ENCODE measurements at places on chromosomes 1 and 21.

DNA sequence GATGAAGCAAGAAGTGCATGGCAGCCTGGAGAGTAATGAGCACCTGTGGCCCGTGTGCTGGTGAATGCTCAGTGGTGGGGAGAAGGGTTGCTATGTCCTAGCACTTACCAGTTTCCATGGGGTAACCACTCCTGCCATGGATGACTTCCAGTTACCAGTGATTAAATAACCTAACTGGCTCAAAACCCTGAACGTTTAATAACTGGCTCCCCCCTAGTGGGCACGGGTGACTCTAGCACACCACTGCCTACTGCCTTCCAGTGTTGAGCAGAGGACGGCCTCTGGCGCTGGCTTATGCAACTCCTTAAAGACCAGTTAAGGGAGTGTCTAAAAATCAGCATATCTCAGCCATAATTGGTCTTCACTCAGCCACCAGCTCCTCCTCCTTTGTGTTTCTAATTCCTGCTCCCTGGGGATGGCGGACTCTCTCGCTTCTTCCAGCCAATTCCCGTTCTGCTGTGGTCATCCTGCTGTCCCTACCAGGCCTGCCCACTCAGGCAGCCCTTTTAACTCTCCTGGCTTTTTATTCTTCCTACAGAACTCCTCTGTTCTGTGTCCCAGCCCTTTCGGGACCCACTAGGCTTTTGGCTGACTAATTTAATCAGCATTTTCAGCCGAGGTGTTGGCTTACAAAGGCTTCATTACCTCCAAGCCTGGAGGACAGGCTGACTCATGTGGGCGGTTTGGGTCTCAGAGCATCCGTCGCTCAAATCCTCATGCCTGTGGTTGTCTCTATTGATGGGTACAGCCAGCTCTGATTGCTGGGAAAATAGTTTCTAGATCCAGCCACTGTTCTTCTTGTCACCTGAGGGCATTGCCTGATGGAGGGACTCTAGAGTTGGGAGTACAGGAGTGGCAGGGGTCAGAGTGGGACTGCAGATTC lies 332.4 kb downstream of the CAMTA1 start:
- DNase-seq, result no peak

GRCh38 chr1:46749921-46750404 lies 31.0 kb upstream of the EFCAB14 start:
- no peak for DNase-seq

DNA sequence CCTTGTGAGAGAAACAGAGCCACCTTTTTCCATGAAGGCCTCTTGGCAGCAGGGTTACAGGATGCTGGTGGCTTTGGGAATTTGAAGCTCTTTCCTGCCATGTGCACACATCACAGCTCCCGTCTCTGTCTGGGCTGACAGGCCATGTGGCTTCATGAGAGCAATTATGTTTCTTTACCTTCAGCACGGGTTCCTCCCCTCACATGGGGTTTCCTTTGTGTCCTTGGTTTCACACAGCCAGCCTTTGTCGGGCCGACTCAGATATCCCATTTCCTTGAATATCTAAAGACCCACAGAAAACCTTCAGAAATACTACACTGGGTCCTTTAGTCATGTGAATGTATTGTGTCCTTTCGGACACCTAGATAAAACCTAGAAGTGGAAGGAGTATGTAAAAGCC lies 7.1 kb downstream of the CLIC6 start:
- no peak for DNase-seq

- DNase-seq, result no peak
These were observed 8.2 kb upstream of the FNDC7 start for GRCh38 chr1:108704496-108704895.

DNA sequence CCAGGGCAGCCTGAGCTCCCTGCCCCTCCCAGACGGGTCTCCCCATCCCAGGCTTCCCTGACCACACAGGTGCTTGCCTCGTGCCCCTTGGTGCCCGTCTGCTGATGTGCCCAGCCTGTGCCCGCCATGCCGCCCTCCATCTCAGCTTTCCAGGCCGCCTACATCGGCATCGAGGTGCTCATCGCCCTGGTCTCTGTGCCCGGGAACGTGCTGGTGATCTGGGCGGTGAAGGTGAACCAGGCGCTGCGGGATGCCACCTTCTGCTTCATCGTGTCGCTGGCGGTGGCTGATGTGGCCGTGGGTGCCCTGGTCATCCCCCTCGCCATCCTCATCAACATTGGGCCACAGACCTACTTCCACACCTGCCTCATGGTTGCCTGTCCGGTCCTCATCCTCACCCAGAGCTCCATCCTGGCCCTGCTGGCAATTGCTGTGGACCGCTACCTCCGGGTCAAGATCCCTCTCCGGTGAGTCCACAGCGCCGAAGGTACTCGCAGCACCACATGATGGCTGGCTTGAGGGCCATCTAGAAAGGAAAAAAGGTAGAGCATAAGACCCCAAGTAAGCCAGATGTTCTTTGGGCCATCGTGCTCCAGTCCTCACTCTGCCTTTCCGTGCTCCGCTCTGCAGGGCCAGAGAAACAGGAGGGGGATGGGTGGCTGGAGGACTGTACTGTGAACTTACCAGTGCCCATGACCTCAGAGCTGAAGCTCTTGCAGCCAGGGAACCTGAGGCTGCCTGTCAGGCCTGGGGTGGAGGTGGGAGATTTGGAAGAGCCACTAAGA lies 1.4 kb downstream of the ADORA1 start:
- no peak for DNase-seq

DNA sequence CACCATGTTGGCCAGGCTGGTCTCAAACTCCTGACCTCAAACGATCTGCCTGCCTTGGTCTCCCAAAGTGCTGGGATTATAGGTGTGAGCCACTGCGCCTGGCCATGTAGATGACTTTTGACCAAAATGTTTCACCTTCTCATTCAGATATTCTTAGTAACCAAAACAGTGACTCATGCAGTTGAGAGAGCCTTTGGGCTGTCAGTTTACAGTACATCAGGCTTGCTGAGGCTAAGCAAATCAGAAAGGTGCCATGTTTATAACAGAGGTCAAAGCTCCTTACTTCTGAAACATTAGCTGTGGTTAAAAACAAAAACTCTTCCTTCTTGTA lies 21.0 kb downstream of the CNIH4 start:
- DNase-seq, result no peak

DNA sequence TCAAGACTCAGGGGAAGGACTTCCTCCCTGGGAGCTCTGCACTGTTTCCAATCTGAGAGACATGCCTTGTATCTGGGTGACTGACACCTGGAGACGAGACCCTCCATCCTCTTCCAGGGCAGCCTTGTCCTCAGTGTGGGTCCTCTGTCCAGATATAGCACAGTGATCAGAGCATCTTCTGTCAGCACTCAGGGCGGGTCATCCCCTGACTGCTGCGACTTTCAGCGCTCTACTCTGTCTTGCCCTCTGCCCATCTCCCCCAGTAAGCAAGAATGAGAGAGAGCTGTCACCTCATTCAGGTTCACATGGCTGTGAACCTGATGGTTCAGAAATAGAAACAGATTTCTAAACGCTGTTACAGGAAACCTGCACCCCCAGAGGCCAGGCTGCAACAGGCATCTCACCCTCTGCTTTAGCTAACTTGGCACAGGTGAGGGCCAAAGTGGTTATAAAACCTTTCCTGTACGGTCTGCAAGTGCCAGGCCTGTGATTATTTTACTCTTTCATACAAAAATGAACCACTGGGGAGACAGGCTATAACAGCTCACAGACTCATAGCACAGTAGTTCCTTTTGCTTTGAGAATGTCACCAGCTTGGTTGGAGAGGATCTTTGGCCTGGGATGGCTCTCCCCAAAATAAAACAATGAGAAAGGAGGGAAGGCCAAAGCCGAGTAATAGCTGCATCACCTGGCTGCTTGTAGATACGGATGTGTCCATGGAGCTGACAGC lies 11.4 kb upstream of the TENT5C start:
- no peak for DNase-seq

DNA sequence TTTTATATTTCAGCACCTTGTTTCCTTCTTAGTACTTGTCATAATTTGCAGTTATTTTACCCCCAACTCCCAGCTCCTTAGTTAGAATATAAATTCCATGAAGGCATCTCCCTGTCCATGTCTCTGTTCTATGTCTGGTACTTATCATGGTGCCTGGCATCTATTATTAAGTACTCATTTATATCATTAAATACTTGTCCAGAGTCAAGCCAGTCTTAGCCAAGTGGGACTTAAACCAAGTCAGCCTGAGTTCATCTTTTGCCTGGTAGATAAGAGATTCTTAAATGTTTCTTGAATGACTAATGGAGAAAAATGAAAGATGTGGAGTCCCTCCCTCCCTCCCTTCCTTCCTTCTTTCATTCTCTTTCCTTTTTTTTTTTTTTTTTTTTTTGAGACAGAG lies 9.4 kb downstream of the SLC25A44 start:
- no peak for DNase-seq

DNA sequence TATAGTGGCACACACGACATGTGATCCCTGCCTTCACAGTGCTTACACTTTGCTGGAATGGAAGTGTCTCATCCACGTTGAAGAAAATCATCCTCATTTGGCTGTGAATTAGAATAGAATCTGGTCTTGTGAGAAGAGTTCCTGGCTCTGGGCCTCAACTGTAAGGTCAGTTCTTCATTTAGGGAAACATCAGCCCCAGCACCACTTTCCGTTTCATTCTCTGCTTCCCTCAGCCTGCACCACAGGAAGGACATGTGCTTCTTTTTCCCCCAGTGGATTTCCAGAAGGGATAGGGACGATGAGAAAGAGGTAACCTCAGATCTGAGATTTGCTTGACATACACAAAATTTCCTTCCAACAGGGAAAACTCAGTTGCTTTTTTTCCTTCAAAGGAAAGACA lies 3.7 kb upstream of the ALX3 start:
- DNase-seq, result no peak

DNA sequence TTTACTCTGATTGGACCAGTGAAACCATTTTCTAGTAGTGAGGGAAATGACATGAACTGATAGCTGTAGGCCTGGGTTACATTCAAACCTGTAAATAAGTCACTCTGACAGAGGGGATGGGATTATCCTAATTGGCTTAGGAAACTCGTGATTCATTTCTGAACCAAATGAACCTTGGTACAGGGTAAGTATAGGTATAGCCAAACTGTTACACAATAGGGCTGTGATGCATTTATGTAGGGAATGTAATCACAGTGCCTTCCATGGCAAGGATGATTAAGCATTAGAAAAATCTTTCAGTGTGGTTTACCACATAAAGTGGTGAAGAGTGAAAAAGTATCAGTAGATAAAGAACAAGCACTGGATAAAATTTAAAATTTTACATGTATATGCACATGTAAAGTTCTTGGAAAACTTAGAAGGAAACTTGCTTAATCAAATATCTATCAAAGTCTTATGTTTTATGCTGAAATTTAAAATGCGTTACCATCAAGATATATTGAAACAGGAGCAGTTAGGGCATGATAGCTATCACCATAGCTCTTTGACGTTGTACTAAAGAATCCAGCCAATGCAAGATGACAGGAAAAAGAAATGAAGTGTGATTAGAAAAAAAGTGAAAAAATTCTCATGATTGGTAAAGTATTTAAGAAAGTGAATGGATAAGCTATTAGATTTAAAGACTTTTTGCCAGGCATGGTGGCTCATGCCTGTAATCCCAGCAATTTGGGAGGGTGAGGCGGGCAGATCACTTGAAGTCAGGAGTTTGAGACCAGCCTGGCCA lies 63.0 kb downstream of the RABGAP1L start:
- DNase-seq, result no peak

- no peak for DNase-seq
These were observed 56.0 kb downstream of the POFUT2 start for GRCh38 chr21:45231705-45232104.

GRCh38 chr1:204406621-204407020 lies 5.0 kb downstream of the PPP1R15B start:
- no peak for DNase-seq

- DNase-seq, result no peak
These were observed 481.1 kb downstream of the PTBP2 start for GRCh38 chr1:97202481-97203380.

DNA sequence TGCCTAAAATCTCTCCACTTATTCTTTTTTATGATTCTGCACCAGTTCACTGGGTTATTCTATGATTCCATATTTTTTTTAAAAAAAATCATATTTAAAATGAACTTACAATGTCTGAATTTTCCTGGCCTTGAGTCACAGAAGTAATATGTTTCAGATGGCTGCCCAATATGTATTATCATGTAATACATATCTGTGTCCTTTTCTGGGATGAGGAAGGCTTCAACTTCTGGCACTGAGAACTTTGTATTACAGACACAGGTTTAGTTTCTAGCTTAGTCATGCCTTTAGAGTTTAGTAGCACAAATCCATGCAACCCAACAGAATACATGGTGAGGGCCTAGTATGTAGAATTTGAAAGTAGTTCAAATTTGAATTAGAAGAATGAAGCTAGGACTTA lies 7.8 kb upstream of the HSD17B7 start:
- DNase-seq, result no peak

DNA sequence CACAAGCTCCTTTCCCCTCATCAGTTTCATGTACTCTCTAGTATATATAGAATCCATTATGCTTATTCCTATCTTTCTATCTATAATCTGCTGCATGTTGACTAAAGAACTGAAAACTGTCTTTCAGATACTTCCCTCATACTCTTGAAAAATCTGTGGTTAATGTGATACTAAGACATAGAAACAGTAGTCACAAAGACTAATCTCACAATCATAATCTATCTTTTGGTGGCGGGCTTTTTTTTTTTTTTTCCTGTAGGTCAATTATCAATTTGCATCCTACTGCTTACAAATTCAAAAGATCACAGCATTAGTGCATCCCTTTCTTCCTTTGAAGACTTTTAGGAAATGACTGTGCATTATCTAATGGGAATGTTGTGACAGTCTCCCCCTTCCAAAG lies 4.7 kb downstream of the UBR4 start:
- no peak for DNase-seq

DNA sequence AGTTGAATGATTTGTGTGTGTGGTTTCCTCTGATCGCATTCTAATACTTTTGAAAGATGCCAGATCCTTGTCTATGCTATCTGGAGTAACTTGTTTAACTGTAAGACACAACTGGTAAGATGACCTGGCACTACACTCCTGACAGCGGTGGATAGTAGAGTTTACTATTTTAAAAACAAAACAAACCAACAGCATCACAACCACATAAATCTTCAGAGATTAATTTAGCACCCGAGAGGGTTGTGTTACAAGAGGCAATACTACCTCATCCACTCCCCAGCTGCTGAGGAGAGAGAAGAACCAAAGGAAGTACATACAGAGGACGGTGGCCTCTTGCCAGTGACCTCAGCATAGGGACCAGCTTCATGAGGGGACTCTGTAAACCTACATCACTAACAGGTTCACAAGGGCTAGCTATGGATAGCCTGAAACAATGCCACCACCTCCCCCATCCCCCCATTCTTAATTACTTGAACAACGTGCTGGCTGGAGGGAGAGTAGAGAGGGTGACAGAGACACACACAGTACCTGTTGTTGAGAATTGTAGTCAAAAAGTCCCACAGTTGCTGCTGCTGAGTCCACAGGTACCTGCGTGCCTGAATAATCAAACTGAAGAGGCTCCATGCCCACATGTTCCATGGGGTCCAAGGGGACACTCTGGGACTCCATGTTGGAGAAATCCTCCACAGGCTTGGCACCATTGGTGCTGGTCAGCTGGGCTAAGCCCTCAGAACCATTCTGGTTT lies 73.5 kb downstream of the PUM1 start:
- no peak for DNase-seq

DNA sequence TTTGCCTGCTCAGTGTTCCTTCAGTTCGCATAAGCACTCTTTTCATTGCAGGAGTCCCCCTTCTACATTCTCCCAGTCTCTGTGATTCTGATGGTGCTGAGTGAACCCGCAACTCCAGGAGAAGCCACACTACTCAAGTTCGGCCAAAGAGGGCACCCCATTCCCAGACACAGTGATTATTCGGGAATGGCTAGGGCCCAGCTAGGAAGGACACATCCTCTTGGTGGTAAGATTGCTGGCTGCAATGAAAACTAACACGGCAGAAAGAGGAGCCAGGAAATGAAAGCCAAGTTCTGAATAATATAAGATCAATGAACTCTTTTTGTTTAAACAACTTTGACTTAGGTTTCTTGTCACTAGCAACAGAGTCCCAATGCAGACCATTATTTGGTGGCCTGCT lies 14.9 kb downstream of the CREG1 start:
- DNase-seq, result no peak

All from stimulated activated CD8-positive, alpha-beta memory T cell treated with anti-CD3 and anti-CD28 coated beads, Interleukin-7, amount 100 ng/mL, for 1 hour (primary cell).